ENCODE measurements at places on chromosomes 7 and 10. TPM values are rescaled to one million over a fixed set of nuclear protein-coding genes. Genes with fewer than 3 reads are reported as not detected.

Gene ELAPOR2
- 2.1 TPM for total RNA-seq

Gene LIPN
- not detected for total RNA-seq

- H3K27ac ChIP-seq, result no peak overlapping the region
- no peak overlapping the region for H3K4me3 ChIP-seq
- H3K4me1 ChIP-seq, result no peaks in the 10 kb centered on the region
- H3K36me3 ChIP-seq, result no peaks in the 10 kb centered on the region
These were observed 141.8 kb downstream of the C7orf25 start for GRCh38 chr7:42770114-42770513.

- H3K27me3 ChIP-seq, result no peaks in the 10 kb centered on the region
- no peak overlapping the region for H3K4me3 ChIP-seq
- H3K4me1 ChIP-seq, result no peaks in the 10 kb centered on the region
These were observed 252.1 kb downstream of the DOCK4 start for GRCh38 chr7:111954056-111954455.

Gene UCN3
- total RNA-seq, result not detected

DNA sequence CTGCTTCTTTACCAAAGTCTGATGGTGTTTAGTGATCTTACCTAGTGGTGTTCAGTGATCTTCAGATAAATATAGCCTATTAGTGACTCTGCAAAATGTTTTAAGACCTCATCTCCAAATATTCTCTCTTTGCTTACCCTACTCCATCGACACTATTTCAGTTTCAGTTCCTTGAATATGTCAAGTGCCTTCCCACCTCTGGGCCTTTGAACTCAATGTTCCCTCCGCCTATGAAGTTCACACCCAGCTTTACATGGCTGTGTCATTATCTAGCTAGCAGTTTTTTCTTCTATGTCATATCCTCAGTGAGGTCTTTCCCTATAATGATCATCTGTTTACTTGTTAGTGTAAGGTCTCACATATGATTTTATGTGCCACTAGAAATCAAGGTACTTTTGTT, 322.6 kb downstream of the DGKB start:
- no peaks in the 10 kb centered on the region for H3K4me1 ChIP-seq
- H3K36me3 ChIP-seq, result no peaks in the 10 kb centered on the region
- DNase-seq, result no peak
- no peak overlapping the region for H3K27ac ChIP-seq

GRCh38 chr7:5494683-5495561, 71.3 kb upstream of the TNRC18 start:
- peaks cover 11% of the 10 kb centered on the region for H3K36me3 ChIP-seq
- no peak overlapping the region for H3K27ac ChIP-seq
- no peaks in the 10 kb centered on the region for H3K27me3 ChIP-seq
- H3K4me3 ChIP-seq, result peak overlapping the region; percentile 21

All from activated CD4-positive, alpha-beta T cell treated with anti-CD3 and anti-CD28 coated beads, Interleukin-2, amount 10 ng/mL, durations not matched to agents 24 days and 14 days (primary cell).